ENCODE measurements at places on chromosomes 4 and X.

- DNase-seq = peak; percentile 88
Measured at GRCh38 chr4:139014371-139015268, 961 bp upstream of the NOCT start.

GRCh38 chr4:24517676-24518075 lies 66.7 kb downstream of the DHX15 start:
- no peak for DNase-seq

- no peak for DNase-seq
Measured at GRCh38 chr4:66769441-66769840, 775.9 kb downstream of the CENPC start.

DNA sequence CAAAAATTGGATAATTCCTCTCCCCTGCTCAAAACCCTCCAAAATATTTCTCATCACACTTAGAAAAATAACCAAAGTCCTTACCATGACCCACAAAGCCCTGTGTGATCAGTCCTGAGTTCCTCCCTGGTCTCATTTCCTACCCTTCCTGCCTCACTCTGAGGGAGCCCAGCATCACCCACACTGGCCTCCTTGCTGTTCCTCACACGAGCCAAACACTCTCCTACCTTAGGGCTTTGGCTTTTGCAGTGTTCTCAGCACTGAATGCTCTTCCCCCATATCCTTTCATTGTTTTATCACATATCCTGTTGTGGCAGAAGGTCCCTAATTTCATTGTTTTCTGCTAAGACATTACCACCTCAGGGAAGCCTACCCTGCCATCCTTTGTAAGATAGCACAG lies 12.2 kb downstream of the MGAT4D start:
- DNase-seq = no peak

GRCh38 chrX:78540171-78540570 lies 119.0 kb downstream of the RTL3 start:
- DNase-seq = no peak

DNA sequence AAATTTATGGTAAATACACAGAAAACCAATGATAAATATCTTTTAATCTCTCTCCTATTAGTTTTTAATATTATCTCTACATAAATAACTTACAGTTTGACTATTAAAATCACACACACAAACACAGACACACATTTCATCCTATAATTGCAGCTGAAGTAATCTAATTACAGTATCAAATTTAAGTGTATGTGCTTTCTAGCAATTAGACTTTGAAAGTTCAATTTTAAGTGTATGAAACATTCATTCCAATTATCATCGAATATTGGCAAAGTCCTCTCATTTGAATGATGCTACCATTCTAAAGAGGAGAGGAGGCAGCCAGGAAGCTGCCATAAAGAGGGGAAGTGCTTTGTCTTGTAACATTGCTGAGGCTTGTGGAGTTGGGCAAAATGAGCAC lies 221.2 kb upstream of the PABPC4L start:
- no peak for DNase-seq

- no peak for DNase-seq
Measured at GRCh38 chr4:773214-773613, 52.7 kb downstream of the CPLX1 start.

DNA sequence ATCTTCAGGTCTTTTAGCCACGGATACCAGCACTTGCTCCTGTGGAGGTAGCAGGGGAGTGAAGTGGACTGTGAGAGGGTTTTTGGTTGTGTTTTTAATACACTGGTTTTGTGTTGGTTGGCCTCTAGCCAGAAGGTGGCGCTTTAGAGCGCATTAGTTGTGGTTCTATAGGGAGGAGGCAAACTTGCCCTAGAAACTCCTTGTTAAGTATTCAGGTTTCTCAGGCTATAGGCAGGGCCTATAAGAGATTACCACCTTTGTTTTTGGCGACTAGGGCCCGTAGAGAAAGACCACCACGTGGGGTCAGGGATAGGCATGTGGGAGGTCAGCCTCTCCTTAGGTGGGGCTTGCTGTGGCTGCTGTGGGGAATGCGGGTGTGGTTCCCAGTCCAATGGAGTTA lies 221.6 kb upstream of the SPANXN4 start:
- no peak for DNase-seq

DNA sequence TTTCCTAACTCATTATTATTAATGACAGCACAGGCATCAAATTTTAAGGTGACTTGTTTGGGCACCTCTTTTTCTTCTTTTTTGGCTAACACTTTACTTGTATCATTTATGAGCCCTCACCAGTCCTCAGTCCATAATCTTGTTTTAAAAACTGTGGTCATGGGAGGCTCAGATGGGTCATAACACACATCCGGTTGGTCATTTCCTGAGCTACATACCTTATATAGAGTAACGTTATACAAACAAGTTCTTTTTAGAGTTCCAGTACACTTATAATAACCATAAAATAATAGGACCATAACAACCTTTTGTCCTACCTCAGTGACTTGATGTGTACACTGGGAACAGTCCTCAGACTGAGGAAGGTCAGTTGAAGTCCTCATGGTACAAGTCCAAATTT lies 21.1 kb upstream of the PLS3 start:
- no peak for DNase-seq

- DNase-seq = no peak
Measured at GRCh38 chr4:108714880-108715279, 48.0 kb downstream of the ETNPPL start.

- no peak for DNase-seq
Measured at GRCh38 chr4:16439768-16440167, 213.5 kb upstream of the TAPT1 start.

DNA sequence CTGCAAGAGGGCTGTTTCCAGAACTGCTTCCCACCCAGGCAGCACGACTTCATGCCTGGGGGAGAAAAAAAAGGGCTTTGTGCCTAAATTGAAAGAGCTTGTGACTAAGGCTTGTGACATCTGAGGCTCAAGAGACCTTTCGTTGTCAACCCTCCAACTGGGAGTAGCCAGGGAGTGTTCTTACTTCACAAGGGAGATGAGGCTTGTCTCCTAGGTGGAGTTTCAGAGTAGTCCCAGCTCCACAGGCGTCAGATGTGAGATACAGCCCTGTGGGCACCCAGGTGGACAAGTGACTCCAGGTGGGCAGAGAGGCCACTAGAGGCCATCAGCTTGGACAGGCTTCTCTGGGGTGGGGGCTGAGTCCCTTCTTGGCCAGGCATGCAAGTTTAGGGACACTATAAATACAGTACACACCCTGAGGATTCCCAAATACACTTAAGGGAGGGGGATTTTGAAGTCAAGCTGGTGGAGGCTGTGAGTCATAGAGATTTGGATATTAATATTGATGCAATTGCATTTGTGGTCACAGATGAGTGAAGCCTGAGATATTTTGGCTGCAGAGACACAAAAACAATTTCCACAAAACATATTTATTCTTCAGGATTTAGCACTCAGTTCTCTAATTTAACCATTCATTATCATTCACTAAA lies 40.1 kb upstream of the SETD7 start:
- DNase-seq = peak; percentile 78

DNA sequence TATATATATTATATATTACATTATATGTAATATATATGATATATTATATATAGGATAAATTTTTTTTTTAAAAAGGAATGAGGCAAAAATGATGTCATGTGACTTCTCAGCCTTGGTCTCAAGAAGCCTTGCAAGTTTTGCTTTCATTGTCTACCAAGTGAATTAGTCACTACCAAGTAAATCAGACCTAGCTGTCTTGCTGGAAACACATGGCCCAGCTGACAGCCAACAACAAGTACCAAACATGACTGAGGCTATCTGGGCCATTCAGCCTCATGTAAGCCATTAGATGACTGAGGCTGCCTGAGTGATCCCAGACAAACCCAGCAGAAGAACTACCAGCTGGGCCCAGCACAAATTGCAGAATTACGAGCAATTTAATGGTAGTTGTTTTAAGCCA lies 44.9 kb downstream of the HAND2 start:
- DNase-seq = peak; percentile 29

DNA sequence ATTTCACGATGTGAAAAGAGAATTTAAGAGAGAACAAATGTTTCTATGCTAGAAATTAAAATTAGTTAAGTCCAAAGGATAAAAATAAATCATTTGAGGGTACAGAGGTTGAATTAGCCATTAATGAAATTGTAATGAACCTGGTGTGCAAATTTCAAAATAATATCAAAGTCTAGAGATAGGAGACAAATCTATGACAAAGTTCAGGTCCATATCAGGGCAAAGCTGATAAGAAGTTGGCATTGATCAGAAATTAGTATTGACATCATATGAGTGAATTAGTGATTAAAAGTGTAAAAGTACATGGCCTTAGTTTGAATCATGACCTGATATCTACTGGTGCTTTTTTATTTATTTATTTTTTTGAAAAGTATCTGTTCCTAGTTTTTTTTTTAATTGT lies 33.8 kb upstream of the UGT2A3 start:
- DNase-seq = no peak

DNA sequence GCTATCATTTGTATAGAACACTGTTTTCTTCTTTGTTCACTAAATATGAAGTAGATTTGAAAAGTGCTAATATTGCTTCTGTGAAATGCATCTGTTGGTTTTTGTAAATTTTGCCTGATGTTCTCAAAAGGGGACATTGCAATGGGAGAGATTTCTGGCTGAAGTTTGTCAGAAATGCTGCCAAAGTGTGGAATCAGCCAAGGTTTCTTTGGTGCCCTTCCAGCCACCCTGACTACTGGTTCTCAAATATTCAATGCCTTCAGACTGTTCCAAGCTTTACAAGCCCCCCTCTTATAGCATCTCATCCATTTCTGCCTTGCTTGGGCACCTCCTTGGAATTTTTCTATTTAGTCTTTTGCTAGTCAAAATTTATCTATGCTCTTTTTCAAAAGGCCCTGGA lies 60.6 kb upstream of the TMLHE start:
- DNase-seq = no peak

DNA sequence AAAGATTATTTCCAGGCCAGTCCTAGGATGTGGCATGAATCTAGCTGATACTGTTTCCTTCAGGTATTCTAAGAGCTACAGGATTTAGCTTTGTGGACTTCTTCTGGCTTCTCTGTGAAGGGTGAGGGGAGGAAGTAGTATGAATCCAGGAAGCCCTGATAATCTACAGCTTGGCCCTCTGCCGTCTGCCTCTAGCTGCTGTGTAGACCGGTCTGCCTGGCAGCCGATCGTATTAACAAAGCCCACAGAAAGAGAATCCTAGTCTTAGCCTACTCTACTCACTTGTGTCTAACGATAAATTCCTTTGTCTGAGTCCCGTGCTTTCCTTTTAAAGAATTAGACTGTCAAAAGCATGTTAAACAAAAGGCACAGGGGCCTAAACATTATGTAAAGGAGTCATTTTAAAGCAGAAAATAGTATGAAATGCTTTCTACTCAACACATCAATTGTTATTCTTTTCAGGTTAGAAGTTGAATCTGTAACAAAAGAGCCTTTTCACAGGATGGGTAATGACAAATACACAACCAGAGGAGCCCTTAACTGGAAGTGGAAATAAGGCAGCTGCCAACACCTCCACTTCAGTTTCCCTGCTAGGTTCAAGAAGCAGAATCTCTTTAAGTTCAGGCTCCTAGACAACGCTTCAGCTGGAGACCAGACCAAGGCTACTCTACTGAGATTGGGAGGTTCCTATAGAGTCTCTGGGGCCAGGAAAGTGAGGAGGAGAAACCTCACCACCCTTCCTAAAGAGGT lies 48.9 kb upstream of the UCP1 start:
- DNase-seq = no peak

- no peak for DNase-seq
Measured at GRCh38 chrX:22424919-22425318, 152.2 kb downstream of the CBLL2 start.

GRCh38 chr4:105356194-105356593 lies 117.7 kb downstream of the PPA2 start:
- DNase-seq = no peak

GRCh38 chr4:147011411-147011810 lies 65.7 kb upstream of the TTC29 start:
- DNase-seq = no peak

DNA sequence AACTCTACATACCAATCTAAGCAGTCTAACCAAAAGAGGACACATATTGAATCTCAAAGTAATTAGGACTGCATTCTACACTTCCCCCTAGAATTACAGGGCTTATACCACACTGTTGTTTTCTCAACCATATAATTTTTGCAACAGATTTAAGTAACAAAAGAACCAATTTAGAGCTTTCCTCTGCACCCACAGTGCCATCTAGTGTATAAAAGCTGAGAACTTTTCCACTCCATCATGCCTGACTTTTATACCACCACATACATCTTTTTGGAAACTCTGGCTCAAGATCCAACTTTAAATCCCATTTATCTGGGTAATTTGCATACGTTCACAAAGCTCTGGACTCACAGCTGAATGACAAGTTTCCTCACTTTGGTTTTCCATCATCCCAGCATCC lies 99.5 kb downstream of the EFHC2 start:
- DNase-seq = peak; percentile 56
